ENCODE measurements at places on chromosomes 16 and 17.

GRCh38 chr16:87276091-87276701, 41.0 kb downstream of the C16orf95 start:
- no peak for DNase-seq

GRCh38 chr16:88591577-88592021, 21.4 kb downstream of the ZC3H18 start:
- no peak for DNase-seq

GRCh38 chr17:82380860-82381702, 9.5 kb downstream of the UTS2R start:
- DNase-seq = no peak

GRCh38 chr17:6101706-6102105, 31.5 kb downstream of the WSCD1 start:
- no peak for DNase-seq

DNA sequence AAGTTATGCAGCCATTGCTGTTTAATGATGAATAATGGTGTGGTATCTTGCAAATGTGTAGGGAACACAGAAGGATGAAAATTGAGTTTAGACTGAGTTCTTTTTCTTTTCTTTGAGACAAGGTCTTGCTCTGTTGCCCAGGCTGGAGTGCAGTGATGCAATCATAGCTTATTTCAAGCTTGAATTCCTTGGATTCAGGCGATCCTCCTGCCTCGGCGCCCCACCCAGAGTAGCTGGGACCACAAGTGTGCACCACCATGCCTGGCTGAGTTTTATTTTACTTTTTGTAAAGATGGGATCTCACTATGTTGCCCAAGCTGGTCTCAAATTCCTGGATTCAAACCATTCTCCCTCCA, 74.6 kb upstream of the TBC1D3K start:
- DNase-seq = no peak

DNA sequence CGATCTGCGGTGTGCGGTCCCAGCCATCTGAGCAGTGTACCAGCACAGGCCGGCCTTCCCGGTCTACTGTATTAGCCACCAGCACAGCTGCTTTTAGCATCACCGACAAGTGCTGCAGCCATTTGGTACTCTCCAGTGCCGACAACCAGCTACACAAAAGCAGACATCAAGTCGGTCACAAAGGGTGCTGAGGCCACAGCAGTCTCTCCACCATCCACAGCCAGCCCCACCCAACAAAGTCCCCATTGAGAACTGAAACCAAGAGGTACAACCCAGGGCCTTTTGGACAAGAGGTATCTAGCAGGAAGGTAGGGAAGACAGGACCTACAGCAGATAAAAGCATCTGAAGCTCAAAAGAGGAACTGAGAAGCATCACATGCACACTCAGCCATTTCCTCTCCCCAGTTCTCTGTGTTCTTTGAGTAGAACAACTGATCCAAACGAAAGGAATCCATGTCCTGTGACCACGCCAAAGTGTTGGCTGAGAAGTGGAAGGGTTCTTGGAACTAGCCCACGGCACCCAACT, 9.5 kb downstream of the MTMR4 start:
- no peak for DNase-seq

Data from NCI-H774 (cell line).